ENCODE measurements at places on chromosomes 4 and X.

DNA sequence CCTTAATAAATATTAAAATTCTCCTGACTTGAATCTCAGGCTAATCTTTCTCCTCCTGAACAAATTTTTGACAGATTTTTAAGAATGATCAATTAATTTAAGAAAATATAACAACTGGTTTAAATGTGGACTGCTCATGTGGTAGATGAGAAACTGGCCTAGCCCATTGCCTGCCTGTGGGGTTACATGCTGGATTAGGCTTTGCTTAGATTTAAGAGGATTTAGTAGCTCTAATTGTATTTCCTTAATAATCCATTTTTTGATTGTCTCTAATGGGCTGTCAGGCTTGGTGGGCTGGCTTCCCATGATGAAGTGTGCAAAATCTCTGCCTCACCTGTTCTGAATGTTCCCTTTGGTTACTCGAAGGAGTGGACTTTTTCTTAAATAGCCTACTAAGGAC lies 27.8 kb upstream of the LIMCH1 start:
- peaks cover 11% of the 10 kb centered on the region for H3K4me1 ChIP-seq
- H3K27ac ChIP-seq, result no peak overlapping the region
- H3K27me3 ChIP-seq, result no peaks in the 10 kb centered on the region
- H3K4me3 ChIP-seq, result no peak overlapping the region
- no peaks in the 10 kb centered on the region for H3K36me3 ChIP-seq

GRCh38 chr4:187484186-187484585 lies 511.4 kb upstream of the ZFP42 start:
- no peaks in the 10 kb centered on the region for H3K27me3 ChIP-seq
- DNase-seq, result no peak
- H3K4me1 ChIP-seq, result peaks cover 4% of the 10 kb centered on the region
- H3K4me3 ChIP-seq, result no peak overlapping the region
- H3K27ac ChIP-seq, result no peak overlapping the region

DNA sequence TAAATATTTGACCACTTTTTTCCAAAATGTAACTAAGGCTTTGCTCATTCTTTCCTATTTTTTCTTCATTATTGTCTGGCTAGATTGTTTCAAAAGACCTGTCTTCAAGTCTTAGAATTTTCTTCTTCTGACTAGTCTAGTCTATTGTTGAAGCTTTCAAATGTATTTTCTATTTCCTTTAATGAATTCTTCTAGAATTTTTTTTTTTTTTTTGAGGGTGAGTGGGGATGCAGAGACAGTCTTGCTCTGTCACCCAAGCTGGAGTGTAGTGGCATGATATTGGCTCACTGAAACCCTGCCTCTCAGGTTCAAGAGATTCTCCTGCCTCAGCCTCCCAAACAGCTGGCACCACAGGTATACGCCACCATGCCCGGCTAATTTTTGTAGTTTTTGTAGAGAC lies 141.4 kb downstream of the TET2 start:
- H3K36me3 ChIP-seq, result no peaks in the 10 kb centered on the region
- no peak overlapping the region for H3K4me3 ChIP-seq
- no peak overlapping the region for H3K27ac ChIP-seq
- no peak for DNase-seq

- DNase-seq, result no peak
- no peak overlapping the region for H3K27ac ChIP-seq
- H3K27me3 ChIP-seq, result no peaks in the 10 kb centered on the region
- H3K4me3 ChIP-seq, result no peak overlapping the region
Observed at GRCh38 chr4:93633721-93634120, 194.8 kb upstream of the ATOH1 start.

- no peak overlapping the region for H3K4me3 ChIP-seq
- no peak for DNase-seq
- no peaks in the 10 kb centered on the region for H3K36me3 ChIP-seq
- H3K4me1 ChIP-seq, result no peaks in the 10 kb centered on the region
- H3K27me3 ChIP-seq, result no peaks in the 10 kb centered on the region
Observed at GRCh38 chrX:82973646-82974045, 534.4 kb upstream of the POU3F4 start.

- no peaks in the 10 kb centered on the region for H3K36me3 ChIP-seq
- H3K4me1 ChIP-seq, result no peaks in the 10 kb centered on the region
- DNase-seq, result no peak
- H3K27me3 ChIP-seq, result no peaks in the 10 kb centered on the region
- no peak overlapping the region for H3K4me3 ChIP-seq
Observed at GRCh38 chr4:93876754-93877153, 48.2 kb downstream of the ATOH1 start.

DNA sequence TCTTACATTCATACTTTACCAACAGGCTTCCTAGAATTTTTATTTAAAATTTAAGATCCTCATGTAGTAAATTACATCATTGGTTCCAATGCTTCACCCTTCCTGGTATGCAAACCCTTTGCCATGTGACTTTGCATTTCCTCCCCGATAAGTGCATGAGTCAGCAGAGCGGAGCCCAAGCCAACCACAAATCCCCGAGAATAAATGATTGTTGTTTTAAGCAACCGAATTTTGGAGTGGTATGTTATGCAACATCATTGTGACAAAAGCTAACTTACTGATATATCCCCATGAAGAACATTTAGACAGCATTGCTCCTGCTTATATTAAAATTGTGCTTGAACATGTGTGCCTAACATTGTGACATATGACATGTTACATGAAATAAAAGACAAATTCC lies 199.4 kb upstream of the DDX53 start:
- no peaks in the 10 kb centered on the region for H3K4me1 ChIP-seq
- H3K4me3 ChIP-seq, result no peak overlapping the region
- H3K27me3 ChIP-seq, result no peaks in the 10 kb centered on the region
- no peaks in the 10 kb centered on the region for H3K36me3 ChIP-seq

GRCh38 chrX:110286106-110286505 lies 31.8 kb downstream of the AMMECR1 start:
- no peaks in the 10 kb centered on the region for H3K4me1 ChIP-seq
- H3K36me3 ChIP-seq, result no peaks in the 10 kb centered on the region
- H3K27me3 ChIP-seq, result no peaks in the 10 kb centered on the region
- DNase-seq, result no peak
- no peak overlapping the region for H3K27ac ChIP-seq
- no peak overlapping the region for H3K4me3 ChIP-seq

DNA sequence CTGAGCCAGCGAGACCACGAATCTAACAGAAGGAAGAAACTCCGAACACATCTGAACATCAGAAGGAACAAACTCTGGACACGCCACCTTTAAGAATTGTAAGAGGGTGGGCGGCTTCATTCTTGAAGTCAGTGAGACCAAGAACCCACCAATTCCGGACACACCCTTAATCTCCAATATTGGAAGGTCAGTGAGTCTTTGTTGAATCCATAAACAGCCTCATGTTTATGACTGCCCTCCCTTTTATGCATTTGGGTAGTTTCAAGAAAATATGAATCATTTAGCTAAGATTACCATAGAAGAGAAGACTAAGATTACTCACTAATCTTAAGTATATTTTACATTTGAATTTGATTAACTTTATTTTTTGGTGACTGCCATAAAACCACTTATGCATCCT lies 48.5 kb downstream of the VCX2 start:
- H3K4me1 ChIP-seq, result no peaks in the 10 kb centered on the region
- no peaks in the 10 kb centered on the region for H3K27me3 ChIP-seq
- no peak overlapping the region for H3K4me3 ChIP-seq
- no peaks in the 10 kb centered on the region for H3K36me3 ChIP-seq
- H3K27ac ChIP-seq, result no peak overlapping the region
- DNase-seq, result no peak
